NCI-H2227 treated with DMSO at 0.1 percent for 48 hours (cell line): ENCODE measurements at places on chromosomes 4 and X.

DNA sequence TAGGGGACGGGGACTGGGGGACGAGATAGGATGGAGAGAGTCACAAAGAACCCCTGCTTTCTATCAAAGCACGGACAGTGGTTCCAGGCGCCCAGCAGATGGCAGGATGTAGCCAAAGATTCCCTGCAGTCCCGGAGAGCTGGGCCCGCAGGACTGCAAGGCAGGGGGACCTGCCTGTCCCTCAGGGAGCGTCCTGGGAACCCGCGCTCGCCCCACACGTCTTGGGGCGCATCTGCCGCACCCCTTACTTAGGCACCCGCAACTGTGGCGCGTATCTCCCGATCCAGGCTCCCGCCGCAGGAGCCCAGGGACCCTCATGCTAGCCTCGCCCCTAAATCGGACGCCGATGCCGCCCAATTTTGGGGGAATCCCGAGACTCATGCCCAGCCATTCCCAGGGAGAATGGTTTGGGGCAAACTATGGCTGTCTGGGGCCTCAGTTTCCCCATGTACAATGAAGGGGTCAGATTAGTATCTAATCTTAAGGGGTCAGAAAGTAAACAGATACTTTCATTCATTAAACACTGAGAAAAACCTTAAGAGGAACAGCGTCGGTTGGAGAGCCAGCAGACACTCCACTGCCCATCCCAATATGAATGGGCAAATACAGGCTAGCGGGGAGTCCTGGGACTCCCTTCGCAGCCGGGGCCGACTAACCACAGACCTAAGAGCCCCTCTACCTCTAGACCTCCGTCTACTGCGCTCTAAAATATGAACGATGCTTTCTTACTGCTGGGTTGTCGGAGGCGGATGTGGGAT lies 581 bp upstream of the STK32B start:
- DNase-seq: peak; percentile 59

GRCh38 chr4:18039113-18039512 lies 17.6 kb upstream of the LCORL start:
- no peak for DNase-seq

DNA sequence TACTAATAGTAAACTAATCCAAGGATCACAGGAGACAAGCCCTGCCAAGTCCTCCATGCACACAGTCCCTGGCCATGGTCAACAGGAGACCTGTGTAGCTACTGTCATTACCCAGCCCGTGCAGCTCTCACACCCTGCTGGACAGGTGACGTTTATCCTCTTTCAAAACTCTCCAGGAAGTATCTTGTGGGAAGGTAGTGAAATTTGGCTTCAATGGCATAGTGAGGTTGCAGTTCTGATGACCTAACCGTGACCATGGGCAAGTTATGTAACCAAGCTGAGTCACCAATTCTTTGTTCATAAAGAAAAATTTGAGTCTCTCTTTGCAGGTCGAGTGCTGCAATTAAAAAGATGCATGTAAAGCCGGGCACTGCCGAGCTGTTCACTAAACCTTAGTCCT lies 11.3 kb upstream of the SLC2A9 start:
- DNase-seq: no peak

DNA sequence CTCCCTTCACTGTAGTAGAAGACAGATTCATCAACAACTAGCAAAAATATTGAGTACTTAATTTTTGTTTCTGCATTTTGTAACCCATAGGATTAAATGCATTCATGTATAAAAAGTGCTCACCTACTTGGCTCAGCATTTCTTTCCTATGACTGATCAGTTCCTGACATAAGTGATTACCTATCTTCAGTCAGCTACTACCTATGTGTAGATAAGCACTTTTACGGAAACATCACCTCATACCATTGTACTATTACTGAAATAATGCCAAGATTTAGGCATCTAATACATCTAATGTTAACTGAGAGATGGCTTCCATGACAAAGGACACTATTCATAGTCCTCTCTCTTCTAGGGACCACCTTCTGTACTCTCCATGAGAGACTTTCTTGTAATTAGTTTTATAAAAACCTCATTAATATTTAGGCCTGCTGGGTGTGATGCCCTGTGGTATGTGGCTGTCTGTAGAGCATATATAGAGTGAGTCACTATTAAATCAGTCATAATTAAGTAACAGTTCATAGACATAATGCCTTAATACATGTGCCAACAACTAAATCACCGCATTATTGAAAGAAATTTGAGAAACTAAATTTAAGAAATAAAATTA lies 147.0 kb downstream of the PDGFC start:
- DNase-seq: no peak

DNA sequence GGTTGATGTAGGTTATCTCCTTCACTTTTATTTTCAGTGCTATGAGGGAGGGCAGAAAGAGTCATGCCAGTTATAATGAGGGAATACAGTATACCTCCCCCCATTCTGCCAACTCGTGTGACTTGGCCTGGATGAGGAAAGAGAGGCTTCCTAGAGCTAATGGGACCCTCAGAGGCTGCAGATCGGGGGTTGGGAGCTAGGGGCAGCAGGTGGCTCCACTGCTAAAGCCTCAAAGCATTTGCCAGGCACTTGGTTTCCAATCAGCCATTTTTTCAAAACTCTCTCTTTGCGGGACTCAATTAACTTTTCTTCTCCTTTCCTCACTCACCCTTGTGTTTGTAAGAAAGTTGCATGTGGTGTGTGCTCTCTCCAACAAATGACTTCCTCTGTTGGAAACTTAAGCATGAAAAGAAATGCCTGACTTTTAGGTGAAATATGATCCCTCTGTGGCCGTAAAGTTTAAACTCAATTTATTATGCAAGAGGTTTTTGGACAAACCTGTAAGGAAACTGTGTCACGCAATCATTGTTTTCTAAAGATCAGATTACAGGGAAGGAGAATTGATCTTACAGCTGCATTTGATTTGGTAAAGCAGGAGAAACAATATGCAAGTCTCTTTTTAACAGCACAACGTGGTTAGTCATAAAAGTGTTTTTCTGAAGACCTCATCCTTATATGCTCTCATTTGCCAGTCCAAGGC lies 7.0 kb downstream of the SFRP2 start:
- DNase-seq: no peak

GRCh38 chr4:18803781-18804180 lies 782.2 kb upstream of the LCORL start:
- DNase-seq: no peak

DNA sequence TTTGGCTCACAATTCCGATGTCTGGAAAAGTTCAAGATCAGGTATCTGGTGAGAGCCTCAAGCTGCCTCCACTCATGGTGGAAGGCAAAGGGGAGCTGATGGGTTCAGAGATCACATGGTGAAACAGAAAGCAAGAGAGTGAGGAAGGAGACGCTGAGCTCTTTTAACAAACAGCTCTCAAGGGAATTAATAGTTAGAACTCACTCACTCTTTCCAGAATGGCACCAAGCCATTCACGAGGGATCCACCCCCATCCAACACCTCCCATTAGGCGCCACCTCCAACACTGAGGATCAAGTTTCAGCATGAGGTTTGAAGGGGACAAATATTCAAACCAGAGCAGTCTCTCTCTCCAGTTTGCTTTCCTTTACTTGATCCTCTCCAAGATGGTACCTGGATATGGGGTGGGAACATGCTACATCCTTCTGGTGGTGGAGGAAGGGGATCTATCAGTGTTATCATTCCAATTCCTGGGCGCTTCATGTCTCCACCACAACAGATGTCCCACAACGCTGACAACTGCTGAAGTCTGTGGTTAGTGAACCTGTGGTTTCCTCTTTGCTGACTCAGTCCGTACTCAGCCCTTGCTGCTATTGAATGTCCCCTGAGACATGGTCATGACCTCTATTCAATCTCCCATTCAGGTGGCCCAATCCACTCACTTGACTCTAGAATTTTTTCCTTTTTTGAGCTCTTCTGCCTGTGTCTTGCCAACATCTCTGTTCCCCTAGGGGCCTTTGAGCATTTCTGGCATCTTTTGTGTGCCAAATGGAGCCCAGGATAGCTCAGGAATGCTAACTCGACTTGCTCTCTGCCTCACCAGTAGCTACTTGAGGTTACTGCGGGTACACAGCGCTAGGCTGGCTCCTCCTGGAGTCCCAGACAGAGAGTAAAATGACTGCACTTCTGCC lies 395.2 kb downstream of the MID1IP1 start:
- no peak for DNase-seq

GRCh38 chr4:163810755-163811154 lies 316.3 kb downstream of the TMA16 start:
- DNase-seq: no peak

GRCh38 chr4:121842862-121843261 lies 19.2 kb upstream of the CCNA2 start:
- DNase-seq: no peak

- no peak for DNase-seq
Observed at GRCh38 chr4:107792711-107793110, 32.0 kb upstream of the SGMS2 start.

GRCh38 chr4:3445111-3445820 lies 3.5 kb downstream of the HGFAC start:
- no peak for DNase-seq

DNA sequence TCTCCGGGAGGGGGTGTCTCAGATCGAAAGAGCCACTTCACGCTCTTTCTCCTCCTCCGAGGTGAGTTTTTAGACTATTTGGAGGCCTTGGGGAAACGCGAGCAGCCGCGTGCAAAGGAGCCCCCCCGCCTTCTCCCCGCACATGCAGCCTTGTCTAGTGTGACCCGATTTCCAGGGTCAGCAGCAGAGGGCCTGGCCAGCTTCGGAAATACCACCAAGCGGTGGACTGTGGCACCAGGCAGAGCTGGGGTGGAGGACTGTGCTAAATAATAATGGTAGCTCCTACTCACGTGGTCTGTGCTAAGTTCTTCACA lies 79.3 kb upstream of the BCOR start:
- DNase-seq: peak; percentile 52

DNA sequence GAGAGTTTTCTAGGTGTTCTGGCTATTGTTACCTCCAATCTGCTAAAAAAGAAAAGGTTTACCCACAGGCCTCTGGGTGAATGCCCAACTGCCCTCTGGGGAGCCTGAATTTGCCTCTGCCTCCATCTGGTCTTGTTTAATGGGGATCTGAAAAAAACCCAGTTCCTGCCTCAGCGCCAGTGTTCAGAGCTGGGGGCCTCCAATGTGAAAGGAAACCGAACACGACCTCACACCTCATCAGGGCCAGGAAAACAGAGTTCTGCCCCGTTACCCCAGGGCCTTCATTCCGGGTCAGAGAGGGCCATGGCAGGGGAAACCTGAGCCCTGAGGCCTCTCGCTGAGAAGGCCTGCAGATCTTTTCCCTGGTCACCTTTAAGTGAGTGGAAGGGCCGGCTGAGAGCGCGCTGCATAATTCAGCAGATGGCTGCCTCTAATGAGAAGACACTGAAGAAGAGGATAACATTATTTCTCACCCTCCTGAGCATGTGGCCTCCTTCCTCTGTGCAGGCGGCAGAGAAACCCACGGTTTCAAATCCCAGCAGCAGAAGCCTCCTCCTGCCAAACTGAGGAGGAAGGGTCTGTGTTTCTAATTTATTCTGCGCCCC lies 6.8 kb downstream of the SEPTIN6 start:
- DNase-seq: no peak

GRCh38 chr4:185520119-185520518 lies 15.2 kb downstream of the PDLIM3 start:
- DNase-seq: no peak

GRCh38 chrX:118271775-118272174 lies 74.1 kb upstream of the WDR44 start:
- DNase-seq: no peak

DNA sequence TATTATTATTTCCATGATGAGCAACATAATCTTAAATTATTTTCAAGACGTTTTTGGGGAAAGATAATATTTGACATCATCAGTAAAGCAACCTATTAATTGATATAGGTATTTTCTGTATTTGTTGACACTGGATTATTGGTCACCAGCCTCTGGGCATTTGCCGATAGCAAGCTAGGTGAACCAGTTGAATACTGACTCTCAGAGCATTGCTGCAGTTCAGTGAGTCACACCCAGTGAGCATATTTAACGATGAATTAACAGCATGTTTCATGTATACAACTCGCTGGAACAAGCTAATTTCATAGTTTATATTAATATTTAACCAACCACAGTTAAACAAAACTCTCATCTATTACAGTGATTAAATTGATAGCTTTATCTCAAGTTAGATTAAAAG lies 1006.0 kb upstream of the DIAPH2 start:
- DNase-seq: no peak

DNA sequence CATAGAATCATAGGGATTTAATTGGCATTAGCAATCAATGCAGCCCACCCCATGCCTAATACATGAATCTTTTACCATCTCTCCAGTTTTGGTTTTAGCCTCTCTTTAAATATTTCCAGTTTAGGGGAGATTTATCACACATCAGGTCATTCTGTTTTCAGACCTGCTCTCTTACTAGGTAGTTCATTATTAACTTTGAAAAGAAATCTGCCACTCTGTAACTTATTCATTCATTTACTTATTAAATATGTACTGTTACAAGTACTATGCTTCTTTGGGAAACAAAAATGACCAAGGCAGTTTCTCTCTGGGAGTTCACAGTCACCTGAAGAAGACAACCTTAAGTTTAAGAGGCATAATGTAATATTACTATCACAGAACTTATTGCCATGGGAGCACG lies 62.1 kb downstream of the USO1 start:
- DNase-seq: no peak
